ENCODE measurements at places on chromosomes 7 and 10.

DNA sequence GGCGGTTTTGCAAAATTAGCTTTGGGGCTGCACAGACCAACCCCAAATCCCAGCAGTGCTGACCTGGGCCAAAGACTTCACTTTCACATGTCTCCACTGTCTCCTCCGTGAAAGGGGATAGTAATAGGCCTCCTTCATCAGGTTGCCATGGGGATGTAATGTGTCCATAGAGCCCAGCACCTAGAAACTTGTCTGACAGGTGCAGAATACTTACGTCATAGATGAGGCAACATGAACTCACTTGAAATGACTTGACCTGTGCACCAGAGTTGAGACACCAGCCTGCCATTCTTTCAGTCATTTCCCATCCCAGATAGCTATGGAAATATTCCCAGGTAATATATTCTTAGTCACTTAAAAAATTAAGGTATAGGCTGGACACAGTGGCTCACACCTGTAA, 94.2 kb downstream of the INSYN2A start:
- DNase-seq, result no peak

DNA sequence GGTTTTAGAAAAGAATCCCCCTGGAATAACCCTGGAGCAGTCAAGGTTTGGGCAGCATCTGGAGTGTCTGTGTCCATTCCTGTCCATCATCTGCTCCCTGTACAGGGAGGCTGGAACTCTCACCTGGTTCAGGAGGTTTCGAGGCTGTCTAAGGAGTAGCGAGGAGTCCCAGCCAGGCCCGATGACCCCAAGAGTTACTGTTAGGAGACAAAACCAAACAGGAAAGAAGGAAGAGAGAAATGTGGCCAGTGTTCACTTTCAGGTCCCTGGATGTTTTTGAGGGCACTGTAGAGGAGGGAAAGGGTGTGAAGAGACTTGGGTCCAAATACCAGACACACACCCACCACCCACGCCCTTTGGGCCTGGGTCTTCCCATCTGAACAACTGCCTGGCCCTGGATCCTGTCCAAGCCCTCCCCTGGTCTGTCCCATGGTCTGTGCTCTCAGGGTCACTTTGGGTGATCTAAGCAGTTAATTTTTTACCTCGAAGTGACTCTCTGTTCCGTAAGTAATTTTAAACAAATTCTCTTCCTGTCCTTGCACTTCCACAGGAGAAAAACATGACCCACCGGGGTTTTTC, 117.1 kb downstream of the ZMIZ1 start:
- no peak for DNase-seq

DNA sequence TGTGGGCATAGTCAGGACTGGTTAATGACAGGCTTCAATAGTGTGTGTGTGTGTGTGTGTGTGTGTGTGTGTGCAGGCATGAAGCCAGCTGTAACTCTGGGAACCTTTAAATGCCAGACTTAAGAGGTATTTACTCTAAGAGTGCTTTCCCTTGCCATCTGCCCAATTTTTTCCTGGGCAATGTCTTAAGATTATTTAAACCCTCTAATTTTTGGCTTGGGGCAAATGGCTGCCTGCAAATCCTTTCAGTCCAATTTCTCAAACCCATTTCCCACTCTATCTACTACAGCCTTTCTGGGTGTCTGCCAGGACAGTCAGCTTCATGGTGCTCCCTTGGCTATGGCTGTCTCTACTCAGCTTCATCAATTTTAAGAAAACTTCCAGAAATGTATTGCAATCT, 62.6 kb upstream of the C1GALT1 start:
- DNase-seq, result no peak

- DNase-seq, result no peak
These were observed 325.9 kb downstream of the GFRA1 start for GRCh38 chr10:115947104-115947503.

DNA sequence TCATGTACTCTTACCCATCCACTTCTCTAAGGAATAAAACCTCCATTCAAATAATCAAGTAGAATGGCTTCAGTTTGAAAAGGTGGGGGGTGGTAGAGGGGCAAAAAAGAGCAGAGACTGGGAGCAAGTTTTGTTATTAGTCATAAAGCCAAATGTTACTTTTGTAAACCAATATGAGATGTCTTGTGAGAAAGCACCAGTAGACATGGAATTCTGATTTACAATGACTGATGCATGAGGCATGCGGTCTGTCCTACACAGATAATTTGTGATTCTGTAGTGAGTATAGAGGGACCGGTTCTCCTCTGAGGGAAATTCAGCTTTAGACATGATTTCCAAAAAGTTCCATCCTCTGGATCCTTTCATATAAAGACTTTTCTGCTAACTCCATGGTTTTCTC, 12.9 kb upstream of the ABCA13 start:
- DNase-seq, result no peak

DNA sequence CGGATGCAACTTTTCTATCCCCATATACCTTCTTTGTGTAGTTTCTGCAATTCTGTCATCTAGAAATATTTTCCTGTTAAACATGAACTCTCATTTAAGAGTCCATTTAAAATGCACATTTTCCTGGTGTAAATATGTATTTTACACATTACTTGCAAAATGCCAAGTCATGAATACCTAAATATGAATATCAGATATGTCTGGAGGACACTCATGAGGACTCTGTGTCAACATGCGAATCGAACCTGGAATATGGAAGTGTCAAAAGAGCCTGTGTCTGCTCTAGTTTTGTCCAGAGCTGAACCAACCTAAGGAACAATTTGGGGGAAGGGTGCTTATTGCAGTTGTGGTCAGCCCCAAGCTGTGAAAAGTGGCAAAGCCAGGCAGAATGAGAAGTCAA, 163.7 kb upstream of the CELF2 start:
- DNase-seq, result no peak

GRCh38 chr10:62426086-62426485, 51.9 kb downstream of the ZNF365 start:
- peak; percentile 54 for DNase-seq

- DNase-seq, result no peak
These were observed 24.1 kb downstream of the ATRNL1 start for GRCh38 chr10:115117301-115117700.

All from activated T-cell treated with anti-CD3 and anti-CD28 coated beads, Interleukin-2, amount 50 U/mL, for 72 hours (primary cell).